CD8-positive, alpha-beta memory T cell (primary cell): ENCODE measurements at places on chromosomes 12 and 14.

DNA sequence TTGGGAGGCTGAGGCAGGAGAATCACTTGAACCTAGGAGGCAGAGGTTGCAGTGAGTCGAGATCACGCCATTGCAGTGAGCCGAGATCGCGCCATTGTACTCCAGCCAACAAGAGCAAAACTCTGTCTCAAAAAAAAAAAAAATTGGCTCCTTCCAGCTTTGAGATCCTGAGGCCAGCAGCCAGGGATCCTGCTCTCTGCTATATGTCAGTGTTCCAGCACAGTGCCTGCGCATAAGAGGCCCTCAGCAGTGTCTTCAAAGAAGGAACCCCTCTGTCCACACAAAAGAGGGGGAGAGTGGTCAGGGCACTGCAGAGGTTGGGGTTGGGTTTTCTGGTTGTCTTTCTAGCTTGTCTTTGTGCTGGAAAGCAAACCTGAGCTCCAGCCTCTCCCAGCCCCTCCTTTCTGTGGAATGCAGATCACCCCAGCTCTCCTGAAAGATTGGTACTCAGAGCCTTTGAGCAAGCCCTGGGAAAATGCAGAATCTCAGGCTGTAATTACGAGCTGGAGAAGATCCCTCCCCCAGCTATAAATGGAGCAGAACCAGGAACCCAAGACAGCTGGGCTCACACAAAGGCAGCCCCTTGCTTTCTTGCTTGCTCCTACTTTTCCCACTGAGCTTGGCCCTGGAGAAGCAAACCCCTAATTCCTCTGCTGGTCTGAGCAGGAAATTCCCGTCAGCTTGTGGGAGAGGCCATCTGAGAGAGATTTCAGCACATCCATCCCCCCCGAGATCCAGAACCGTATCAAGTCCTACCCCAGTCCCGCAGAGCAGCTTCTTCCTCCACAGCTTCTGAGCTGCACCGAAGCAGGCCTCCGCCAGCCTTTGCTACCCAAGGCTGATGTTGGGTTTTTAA is 205.7 kb downstream of the ZFP36L1 start:
- DNase-seq, result no peak

GRCh38 chr12:64716371-64716770 is 42.8 kb downstream of the GNS start:
- no peak for DNase-seq

GRCh38 chr12:2306735-2307134 is 253.9 kb downstream of the CACNA1C start:
- no peak for DNase-seq

DNA sequence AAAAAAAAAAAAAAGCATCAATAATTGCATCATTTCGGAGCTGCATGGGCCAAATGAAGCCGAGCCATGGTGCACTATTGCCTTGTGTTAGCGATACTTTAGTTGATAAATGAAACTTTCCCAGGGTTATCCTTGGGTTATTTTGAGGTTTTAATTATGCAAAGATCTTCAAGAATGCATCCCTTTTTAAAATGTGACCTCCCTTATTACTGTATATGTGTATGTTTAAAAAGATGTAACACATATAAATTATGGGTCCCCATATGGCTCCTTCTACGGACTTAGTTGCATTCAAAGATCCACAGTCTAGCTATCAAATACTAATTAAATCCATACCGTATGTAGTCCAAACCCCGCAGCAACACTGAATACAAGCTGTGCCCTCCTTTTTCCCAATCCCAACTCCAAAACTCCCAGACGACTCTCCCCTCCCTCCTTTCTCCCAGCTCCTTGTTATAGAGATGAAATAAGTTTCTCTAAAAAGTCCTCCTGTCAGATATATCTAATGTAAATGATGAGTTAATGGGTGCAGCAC is 129.3 kb upstream of the MAP1LC3B2 start:
- no peak for DNase-seq

DNA sequence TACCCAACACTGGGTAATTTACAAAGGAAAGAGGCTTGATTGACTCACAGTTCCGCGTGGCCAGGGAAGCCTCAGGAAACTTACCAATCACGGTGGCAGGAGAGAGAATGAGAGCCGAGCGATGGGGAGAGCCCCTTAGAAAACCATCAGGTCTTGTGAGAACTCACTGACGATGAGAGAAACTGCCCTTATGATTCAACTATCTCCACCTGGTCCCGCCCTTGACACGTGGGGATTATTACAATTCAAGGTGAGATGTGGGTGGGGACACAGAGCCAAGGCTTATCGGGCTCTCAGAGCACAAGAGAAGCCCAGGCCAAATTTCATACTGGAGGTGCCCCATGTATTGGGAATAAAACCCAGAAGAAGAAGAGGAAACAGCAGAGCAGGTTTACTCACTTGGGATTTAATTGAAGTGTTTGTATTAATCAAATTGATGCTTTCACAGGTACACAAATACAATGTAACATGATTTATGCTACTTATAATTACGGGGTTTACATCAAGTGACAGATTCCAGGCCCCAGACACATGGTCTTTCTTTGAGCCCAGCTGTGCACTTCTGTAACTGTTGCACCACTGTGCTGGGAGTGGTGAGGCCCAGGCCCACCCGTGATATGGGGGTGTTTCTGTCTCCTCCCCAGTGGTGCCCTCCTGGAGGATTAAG is 8.2 kb upstream of the CCDC85C start:
- DNase-seq, result no peak

DNA sequence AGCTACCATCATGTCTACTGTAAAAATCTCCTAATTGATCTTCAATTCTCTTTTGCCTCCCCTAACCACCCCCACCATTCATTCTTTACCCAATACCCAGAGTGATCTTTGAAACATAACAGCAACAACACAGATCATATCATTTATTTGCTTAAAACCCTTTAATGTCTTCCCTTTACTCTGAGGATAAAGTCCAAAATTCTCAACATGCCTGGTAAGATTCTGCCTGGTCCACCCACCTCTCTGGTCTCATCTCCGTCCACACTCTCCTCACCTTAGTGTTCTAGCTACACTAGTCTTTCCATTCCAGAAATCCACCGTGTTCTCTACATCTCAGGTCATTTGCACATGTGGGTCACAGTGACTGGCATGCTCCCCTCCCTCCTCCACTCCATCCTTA is 27.7 kb downstream of the SLC38A4 start:
- no peak for DNase-seq

GRCh38 chr12:60162988-60163720 is 567.3 kb downstream of the SLC16A7 start:
- no peak for DNase-seq

GRCh38 chr14:91374287-91374878 is 43.2 kb downstream of the CCDC88C start:
- no peak for DNase-seq
